Activated T-helper 1 cell treated with anti-CD3 and anti-CD28 coated beads, Interleukin-12 subunit alpha, Interleukin-12 subunit beta, Interleukin-2, Interleukin-4 antibody, amounts not matched to agents 30 ng/mL and 10 ng/mL and 1 ng/mL, durations not matched to agents 14 hours and 24 hours and 36 hours (primary cell): ENCODE measurements at places on chromosomes 6 and 20. TPM values are rescaled to one million over a fixed set of nuclear protein-coding genes. Genes with fewer than 3 reads are reported as not detected.

- no peak overlapping the region for H3K4me3 ChIP-seq
- H3K4me1 ChIP-seq = peaks cover 12% of the 10 kb centered on the region
- H3K27ac ChIP-seq = no peak overlapping the region
These were observed 39.2 kb downstream of the FRMD1 start for GRCh38 chr6:168039849-168040248.

- no peak overlapping the region for H3K27ac ChIP-seq
- H3K4me3 ChIP-seq = no peak overlapping the region
- H3K4me1 ChIP-seq = peaks cover 17% of the 10 kb centered on the region
These were observed 38.9 kb downstream of the CSNK2A1 start for GRCh38 chr20:504632-505075.

GRCh38 chr6:108673153-108673552, 112.4 kb downstream of the FOXO3 start:
- no peak overlapping the region for H3K27ac ChIP-seq
- DNase-seq = no peak
- H3K36me3 ChIP-seq = no peaks in the 10 kb centered on the region
- no peak overlapping the region for H3K4me3 ChIP-seq
- H3K4me1 ChIP-seq = peaks cover 4% of the 10 kb centered on the region

DNA sequence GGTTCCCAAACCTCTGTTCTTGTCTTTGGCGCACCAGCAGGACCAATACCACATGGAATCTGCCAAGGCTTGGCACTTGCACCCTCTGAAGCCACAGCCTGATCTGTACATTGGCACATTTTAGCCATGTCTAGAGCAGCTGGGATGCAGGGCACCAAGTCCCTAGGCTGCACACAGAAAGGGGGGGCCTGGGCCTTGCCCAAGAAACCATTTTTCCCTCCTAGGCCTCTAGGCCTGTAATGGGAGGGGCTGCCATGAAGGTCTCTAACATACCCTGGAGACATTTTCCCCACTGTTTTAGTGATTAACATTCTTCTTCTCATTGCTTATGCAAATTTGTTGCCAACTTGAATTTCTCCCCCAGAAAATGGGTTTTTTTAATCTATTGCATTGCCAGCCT, 5.4 kb upstream of the FAM120B start:
- H3K4me1 ChIP-seq = no peaks in the 10 kb centered on the region
- no peak for DNase-seq
- H3K27me3 ChIP-seq = peaks cover 68% of the 10 kb centered on the region
- no peak overlapping the region for H3K27ac ChIP-seq
- H3K36me3 ChIP-seq = no peaks in the 10 kb centered on the region

DNA sequence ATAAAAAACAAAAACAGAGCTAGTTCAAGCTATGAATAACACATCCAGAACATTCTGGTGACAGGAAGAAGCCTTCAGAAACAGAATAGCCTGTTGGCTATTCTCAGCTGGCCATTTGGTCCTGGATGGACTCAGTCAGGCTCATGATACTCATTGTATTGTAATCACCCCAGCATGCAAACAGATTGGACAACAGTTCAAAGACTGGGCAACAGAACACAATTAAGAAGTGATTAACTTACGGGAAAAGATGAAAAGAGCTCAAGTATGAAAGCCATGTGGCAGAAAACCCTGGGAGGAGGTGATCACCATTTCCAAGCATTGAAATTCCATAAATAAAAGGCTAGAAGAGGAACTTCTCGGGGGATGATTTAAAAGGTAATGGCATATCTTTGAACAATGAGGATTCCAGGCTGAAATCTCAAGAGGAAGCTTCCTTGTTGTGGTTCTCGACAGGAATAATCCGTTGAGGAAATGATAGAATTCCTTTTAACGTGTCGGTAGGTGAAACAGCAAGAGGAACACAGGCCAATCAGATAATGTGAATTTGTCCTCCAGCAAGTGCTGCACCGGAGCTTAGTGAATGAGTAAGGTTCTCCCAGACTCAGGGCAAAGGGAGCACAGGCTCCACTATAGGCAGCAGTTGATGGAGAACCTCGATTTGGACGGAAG, 172.4 kb downstream of the BCAS1 start:
- peaks cover 59% of the 10 kb centered on the region for H3K4me1 ChIP-seq
- no peak overlapping the region for H3K4me3 ChIP-seq
- no peaks in the 10 kb centered on the region for H3K27me3 ChIP-seq

DNA sequence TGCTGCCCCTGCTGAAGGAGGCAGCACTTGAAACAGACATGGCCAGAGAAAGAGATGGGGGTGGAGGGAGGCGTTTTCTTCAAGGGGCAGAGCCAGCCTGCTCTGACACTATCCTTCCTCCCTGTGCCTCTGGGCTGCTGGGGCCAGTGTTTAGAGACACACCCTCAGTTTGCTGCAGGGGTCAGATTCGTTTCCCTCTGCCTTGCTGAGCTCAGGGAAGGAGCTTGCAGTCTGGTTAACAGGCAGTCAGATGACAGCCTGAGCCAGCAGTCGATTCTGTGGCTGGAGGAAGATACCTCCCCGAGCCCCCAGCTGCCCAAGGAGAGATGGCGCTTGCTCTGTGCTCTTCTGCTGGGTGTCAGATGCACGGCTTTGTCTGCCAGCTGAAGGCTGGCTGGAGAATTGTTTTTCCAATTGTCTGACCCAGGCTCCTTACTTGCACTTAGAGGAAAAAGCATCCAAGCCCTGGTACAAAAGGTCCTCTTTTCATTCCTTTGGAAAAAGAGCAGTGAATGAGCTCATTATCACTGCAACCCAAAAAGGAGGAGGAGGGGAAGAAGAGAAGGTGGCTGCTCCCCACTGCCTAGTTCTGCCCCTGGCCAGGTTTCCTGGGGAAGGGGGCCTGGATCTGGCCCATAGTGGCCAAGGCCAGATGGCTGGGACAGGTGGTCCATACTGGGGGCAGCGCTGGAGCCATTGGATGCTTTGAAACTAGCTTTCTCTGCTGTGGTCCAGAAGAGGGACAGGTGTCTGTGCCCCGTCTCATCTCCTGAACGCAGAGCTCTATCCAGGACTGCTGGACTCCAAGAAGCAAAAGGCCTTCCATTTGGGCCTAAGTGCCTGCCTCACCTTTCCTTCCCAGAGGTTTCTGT, 88.2 kb downstream of the TCP11 start:
- H3K4me1 ChIP-seq = peaks cover 1% of the 10 kb centered on the region
- no peaks in the 10 kb centered on the region for H3K27me3 ChIP-seq
- no peaks in the 10 kb centered on the region for H3K36me3 ChIP-seq

DNA sequence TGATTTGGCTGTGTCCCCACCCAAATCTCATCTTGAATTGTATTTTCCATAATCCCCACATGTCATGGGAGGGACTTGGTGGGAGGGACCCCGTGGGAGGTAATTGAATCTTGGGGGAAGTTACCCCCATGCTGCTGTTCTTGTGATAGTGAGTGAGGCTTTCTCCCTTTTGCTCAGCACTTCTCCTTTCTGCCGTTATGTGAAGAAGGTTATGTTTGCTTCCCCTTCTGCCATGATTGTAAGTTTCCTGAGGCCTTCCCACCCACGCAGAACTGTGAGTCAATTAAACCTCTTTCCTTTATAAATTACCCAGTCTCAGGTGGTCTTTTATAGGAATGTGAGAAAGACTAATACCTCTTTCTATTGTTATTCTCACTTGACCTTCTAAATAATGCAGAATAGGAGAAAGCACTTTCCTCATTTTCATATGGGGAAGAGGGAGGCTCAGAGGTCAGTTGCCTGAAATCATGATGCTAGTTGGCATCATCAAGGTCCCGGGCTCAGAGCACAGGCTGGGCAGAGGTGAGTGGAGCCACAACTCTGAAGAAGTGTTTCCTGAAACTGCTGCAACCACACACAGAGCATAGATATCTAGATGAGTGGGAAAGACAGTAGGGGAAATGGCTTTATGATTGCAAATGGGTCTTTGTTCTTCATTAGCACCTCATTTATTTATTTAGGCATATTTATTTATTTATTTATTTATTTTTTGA, 191.0 kb downstream of the QKI start:
- DNase-seq = no peak
- H3K4me3 ChIP-seq = no peak overlapping the region
- no peak overlapping the region for H3K27ac ChIP-seq
- peaks cover 1% of the 10 kb centered on the region for H3K27me3 ChIP-seq
- no peaks in the 10 kb centered on the region for H3K36me3 ChIP-seq
- no peaks in the 10 kb centered on the region for H3K4me1 ChIP-seq

DNA sequence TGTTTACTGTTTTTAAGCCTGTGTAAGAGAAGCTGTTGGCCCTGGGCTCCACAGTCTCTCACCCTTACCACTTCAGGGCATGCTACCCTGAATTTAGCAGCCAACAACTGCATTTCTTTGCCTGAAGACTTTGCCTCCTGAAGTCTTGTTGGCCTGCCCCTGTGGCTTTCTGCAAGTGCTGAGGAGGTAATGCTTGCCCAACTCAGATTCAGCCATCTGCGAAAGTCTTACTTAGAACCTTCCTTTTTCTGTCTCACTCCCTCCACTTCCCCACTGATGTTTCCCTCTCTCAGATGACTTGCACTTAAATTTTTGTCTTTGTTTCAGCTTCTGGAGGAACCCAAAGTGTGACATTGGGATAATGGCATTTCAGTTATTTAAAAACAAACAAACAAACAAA, 11.8 kb upstream of the IBTK start:
- no peak for DNase-seq
- H3K4me1 ChIP-seq = no peaks in the 10 kb centered on the region
- no peaks in the 10 kb centered on the region for H3K36me3 ChIP-seq
- H3K27me3 ChIP-seq = peaks cover 4% of the 10 kb centered on the region
- H3K27ac ChIP-seq = no peak overlapping the region

GRCh38 chr20:43238833-43239232, 49.1 kb upstream of the PTPRT start:
- no peaks in the 10 kb centered on the region for H3K27me3 ChIP-seq
- no peaks in the 10 kb centered on the region for H3K4me1 ChIP-seq
- no peak overlapping the region for H3K27ac ChIP-seq
- H3K4me3 ChIP-seq = no peak overlapping the region

DNA sequence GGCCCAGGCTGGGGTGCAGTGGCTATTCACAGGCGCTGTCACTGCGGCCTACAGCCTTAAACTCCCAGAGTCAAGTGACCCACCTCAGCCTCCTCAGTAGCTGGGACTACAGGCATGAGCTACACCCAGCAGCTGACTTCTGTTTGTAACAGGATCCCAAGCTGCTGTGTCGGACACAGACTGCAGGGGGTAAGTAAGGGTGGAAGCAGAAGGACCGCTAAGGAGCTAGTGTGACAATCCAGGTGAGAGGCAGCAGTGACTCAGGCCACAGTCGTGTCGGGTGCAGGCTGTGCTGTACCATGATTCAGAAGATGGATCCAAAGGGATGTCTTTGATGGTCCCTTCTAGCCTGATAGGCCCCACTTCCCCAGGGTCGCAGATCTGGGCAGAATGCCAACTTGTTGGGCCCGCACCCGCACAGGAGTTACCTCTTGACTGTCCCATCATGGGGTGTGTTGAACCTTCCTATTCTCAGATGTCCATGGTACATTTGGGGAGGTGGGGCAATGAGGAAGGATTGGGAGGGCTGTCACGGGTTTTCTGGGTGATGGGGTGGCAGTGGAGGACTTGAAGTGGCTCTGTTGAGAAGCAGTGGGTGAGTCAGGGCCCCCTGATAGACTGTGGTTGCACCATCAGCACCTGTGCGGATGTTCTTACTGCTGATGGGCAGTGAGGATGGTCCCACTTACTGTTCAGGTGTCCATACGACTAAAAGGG, 25.3 kb downstream of the AAR2 start:
- DNase-seq = no peak
- H3K27me3 ChIP-seq = peaks cover 2% of the 10 kb centered on the region
- no peaks in the 10 kb centered on the region for H3K4me1 ChIP-seq
- no peak overlapping the region for H3K4me3 ChIP-seq
- H3K36me3 ChIP-seq = peaks cover 3% of the 10 kb centered on the region

DNA sequence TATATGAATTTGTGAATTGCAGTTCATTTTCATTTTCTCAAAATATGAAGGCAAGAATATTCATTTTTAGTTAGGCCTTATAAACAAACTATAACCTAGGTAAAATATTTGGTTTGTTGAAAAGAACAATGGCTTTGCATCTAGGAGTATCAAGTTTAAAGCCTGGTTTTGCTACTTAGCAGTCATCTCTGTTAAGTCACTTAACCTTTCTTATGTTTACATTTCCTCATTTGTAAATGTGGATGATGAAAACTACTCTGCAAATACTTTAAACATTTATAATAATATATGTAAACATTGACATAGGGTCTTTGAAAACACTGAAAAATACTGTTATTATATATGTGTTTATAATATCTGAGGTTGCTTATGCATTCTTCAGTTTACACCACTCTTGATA, 135.5 kb downstream of the CENPW start:
- no peak overlapping the region for H3K4me3 ChIP-seq
- no peaks in the 10 kb centered on the region for H3K27me3 ChIP-seq
- no peaks in the 10 kb centered on the region for H3K4me1 ChIP-seq
- no peak for DNase-seq
- H3K27ac ChIP-seq = no peak overlapping the region

DNA sequence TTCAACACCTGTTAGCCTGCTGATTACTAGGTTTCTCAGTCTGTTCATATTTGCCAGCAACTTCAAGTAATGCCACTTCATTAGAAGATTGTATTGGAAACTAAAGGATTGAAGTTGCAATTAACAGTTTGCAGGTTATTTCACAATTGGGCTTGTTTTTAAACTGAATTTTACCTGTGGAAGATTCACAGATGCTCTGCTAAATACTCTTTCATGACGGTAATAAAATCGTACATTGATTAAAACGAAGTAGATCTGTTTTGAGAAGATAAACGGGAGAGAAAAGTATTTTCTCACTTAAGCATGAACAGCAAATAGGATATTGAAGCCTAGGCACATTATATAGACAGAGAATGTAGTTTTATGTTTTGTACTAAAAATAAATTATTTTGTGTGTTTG, 1.6 kb downstream of the RNF182 start:
- no peak for DNase-seq
- H3K4me1 ChIP-seq = peaks cover 15% of the 10 kb centered on the region
- peaks cover 70% of the 10 kb centered on the region for H3K27me3 ChIP-seq
- H3K4me3 ChIP-seq = no peak overlapping the region
- H3K27ac ChIP-seq = no peak overlapping the region
- no peaks in the 10 kb centered on the region for H3K36me3 ChIP-seq

Gene CST3
- 0.31 and 0.61 TPM in 2 replicates for total RNA-seq

Gene KCNQ5
- 11.2 and 12.6 TPM in 2 replicates for total RNA-seq

Gene WDR46
- total RNA-seq = 113 and 123 TPM in 2 replicates

Gene RUNX2
- total RNA-seq = 12.7 TPM in 2 replicates

Gene FAM83C
- total RNA-seq = not detected in 2 replicates
